Skeletal muscle cell (primary cell): ENCODE measurements at places on chromosomes 16 and 17.

- DNase-seq: no peak
Observed at GRCh38 chr17:62008294-62008693, 56.8 kb downstream of the MED13 start.

- DNase-seq: no peak
Observed at GRCh38 chr17:43169561-43170139, 1.4 kb upstream of the NBR1 start.

GRCh38 chr17:15289285-15290183, 24.4 kb upstream of the PMP22 start:
- DNase-seq: no peak

DNA sequence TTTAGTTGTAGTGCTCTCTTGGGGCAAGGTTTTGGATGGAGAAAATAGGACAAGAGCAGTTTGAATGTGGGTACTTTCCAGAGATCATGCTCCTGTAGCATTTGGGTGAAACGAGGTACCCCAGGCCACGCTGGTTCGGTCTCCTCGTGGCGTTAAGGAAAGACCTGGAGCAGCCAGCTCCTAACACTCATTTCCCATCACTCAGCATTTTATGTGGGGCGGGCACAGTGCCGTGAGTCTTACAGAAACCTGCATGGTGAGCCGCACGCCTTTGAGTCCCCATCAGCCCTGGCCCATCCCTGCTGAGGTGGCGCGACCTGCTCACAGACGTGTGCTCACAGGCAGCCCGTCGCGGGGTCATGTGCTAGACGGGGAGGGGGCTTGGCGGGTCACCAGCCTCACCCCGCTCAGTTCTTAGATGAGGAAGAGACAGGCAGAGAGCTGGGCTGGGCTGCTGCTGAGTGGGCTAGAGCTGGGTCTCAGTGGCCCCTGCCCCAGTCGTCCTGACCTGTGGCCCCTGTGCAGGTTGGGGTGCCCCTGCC, 37.3 kb downstream of the TBCD start:
- no peak for DNase-seq

- DNase-seq: no peak
Observed at GRCh38 chr16:2447920-2448583, 11.9 kb upstream of the TEDC2 start.

DNA sequence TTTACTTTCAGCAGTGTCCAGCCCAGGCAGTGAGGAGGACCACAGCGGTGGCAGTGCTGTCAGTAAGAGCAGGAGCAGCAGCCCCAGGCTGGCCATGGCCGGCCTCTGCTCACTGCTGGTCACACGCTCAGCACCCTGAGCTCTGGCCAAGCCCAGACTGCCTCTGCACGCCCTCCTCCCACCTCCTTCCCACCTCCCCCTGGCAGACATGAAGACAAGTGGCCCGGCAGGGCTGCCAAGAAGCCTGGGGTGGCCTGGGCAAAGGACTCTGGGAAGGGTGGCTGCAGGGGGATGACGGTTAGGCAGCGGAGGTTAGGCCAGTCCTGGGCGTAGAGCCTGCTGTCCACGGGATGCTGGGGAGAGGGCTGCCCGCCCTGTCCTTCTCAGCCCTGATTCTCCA, at the start of gene C16orf89:
TSS of gene C16orf89 (minus strand) at position 144 of the 400 bp plus-strand sequence. CDS start at position 96, 48 bp downstream.
- DNase-seq: no peak
